ENCODE measurements at places on chromosomes 5 and 9.

DNA sequence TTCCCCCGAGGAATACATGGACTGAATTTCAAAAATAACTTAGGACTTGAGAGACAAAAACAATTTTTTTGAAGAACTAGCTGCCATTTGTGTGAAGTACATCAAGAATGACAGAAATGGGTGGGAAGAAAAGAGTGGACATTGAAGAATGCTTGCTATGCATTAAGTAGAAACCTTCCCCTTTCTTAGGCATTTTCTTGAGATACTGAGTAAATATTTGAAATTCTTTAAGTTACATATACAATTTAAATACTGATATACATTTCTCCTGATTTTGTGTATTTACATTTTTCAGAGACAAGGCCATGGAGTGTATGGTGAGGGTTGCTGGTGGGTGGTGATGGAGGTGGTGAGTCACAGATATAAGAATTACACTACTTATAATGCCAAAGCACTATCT lies 319.3 kb upstream of the ADAMTSL1 start:
- DNase-seq, result no peak

- peak; percentile 71 for DNase-seq
These were observed 95.7 kb downstream of the INSL6 start for GRCh38 chr9:5089737-5090136.

DNA sequence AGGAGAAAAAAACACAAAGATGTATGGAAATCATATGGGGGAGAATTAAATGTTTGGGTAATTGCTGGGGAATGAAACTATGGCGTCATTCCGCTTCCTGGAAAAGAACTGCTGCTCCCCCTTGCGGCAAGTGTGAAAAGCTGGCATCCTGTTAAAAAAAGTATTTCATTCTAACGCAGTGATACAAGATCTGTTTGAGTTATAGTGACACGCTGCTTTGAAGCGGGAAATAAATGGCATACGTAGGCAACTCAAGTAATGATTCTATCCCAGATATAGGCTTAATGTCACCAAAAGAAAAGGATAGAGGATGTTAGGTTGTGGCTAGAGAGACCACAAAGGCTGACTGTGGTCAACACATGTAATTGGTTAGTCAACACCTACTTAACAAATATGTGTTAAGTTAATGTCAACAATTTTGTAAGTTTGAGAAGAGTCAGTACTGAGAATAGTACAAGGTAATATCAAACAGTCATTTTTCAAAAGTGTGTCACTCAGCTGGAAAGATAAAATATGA lies 70.2 kb upstream of the ALDH1A1 start:
- DNase-seq, result peak; percentile 36

DNA sequence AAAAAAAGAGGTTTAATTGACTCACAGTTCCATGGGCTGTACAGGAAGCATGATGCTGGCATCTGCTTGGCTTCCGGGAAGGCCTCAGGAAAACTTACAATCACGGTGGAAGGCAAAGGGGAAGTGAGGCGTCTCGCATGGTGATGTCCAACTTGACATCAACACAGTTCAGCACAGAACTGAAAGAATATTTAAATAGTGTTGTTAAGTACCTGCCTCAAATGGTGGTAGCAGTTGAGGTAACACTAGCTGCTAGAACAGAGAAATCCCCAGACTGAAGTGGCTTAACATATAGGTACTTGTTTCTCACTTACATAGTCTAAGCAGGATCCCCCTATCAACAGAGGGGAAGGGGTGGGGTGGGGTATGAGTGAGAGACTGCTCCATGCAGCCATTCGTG lies 141.6 kb downstream of the DROSHA start:
- no peak for DNase-seq

- DNase-seq, result no peak
These were observed 12.0 kb downstream of the EXOC3 start for GRCh38 chr5:454936-455335.

DNA sequence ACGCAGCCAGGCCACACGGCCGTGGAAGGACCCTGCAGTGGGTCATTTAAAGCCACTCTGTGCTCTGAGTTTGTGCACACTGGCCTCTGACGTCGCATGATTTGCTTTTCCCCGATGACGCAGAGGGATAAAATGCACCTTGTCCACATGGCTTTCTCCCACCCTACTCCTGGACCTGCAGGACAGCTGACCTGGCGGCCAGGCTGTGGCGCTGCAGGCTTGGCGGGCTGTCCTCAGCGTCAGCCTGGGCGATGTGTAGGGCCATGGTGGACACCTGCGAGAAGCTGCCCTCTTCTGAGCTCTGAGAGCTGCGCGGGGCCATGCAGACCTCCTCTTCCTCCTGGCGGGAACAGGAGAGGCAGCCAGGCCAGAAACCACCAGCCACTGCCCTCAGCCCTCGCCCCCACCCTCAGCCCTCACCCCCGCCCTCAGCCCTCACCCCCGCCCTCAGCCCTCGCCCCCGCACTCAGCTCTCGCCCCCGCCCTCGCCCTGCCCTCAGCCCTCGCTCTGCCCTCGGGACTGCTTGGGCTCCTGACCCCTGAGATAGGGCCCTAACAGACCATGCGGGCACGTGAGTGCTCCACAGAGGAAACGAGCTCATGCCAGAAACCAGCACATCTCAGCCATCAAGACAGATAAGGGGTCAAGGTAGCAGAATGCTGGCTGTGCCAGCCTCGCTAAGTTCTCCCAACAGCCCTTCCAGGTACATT lies 20.0 kb upstream of the SCGB3A1 start:
- DNase-seq, result no peak

GRCh38 chr5:109865637-109866036 lies 175.9 kb downstream of the MAN2A1 start:
- DNase-seq, result peak; percentile 92

- DNase-seq, result no peak
These were observed 60.9 kb upstream of the UBAC1 start for GRCh38 chr9:136021872-136022681.

GRCh38 chr9:122261469-122261881 lies 3.2 kb downstream of the RBM18 start:
- DNase-seq, result no peak

Data from retinal pigment epithelial cell (primary cell).